ENCODE measurements at places on chromosomes 1 and 21.

- no peak for DNase-seq
These were observed 24.7 kb upstream of the RAB3GAP2 start for GRCh38 chr1:220296981-220297380.

- DNase-seq: no peak
These were observed 2.9 kb upstream of the RHOU start for GRCh38 chr1:228732426-228732825.

GRCh38 chr1:30684881-30685795, 38.2 kb downstream of the MATN1 start:
- DNase-seq: peak; percentile 36

- no peak for DNase-seq
These were observed 3.8 kb downstream of the LRRC8B start for GRCh38 chr1:89528382-89528780.

DNA sequence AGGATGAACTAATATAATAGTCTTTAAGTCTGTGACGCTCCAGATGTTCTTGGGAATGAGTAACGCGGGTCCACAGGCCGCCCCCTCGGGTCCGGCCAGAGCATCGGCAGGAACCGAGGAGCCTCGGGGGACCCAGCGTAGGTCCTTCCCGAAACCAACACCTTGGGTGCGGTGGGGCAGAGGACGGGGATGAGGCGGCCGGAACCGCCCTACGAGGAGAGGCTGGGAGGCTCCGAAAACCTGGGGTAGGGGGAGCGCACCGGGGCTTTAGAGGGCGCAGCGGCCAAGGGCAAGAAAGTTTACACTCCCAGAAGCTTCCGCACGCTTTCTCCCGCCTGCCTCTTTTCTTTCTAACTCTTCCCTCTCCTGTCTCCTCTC, 7.1 kb downstream of the DMRTA2 start:
- DNase-seq: peak; percentile 3

DNA sequence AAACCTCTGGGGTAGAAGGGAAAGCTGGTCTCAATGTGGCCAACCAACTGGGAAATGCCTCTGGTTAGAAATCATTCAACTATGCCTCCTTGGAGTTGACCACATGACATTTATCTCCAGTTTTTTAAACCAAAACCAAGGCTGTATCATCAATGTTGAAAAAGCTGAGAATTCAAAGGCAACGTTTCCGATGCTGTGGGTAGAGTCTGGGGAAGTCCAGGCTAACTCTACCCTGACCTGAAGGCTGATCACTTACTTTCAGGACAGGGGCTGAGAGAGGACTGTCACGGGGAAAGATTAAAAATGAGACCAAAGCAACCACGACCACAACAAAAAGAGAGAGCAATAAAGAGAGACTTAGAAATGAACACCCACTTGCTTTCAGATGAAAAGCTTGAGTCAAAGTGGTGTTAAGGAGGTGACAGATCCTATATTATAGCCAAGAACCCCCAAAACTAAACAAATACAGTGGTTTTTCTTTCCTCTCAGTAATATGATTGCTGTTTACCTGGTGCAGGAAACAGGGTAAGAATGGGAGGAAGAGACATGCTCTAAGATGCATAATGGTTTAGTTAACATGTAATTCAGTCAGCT, 90.8 kb upstream of the TNFSF4 start:
- peak; percentile 68 for DNase-seq

GRCh38 chr1:118944133-118944532, 44.0 kb downstream of the TBX15 start:
- DNase-seq: no peak

DNA sequence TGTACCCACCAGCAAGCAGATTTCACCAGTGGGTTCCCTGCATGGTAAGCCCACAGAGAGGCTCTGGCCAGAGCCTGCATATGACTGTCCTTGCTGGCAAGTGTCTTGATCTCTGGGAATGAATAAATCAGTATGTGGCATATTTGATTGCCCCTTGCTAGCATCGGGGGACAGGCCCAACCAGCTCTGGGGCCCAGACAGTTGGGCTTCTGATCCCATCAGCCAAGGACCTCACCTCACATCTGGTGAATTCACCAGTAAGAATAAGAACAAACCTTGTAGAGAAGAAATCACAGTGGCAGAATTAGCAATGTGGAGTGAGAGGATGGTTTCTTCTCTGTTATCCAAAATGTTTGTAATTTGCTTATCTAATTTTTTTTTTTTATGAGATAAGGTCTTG, 15.9 kb downstream of the SLC1A7 start:
- no peak for DNase-seq

DNA sequence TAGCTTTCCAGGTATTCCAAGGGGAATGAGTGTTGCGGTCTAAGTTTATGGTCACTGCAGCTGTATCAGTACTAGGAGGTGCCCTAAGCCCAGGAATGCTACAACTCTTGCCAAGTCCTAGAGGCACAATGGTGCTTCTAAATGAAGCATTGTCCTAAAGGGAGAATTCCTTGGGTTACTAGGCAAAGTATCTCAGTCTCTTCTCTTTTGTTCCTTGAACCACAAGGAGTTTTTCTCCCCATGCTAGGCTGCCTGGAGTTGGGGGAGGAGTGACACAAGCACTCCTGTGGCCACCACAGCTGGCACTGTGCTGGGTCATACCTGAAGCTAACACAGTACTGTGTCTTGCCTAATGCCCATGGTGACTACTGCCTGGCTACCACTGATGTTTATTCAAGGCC, 50.7 kb downstream of the KMO start:
- DNase-seq: no peak

DNA sequence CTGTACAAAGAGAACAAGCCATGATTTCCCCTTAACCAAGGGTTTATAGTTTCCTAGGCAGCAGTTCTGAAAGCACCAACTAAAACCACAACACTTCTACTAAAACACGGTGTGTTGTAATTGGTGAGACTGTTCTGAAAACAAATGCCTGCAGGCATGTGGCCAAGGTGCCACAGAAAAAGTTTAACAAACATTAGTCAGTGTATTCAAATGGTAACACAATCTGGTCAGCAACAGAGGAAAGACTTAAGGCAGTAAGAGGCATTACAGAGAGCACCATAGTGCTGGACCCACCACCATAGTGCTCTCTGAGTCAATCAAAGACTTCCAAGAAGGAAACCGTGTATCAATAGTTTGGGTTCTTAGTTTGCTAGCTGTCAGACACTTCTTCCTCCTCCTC, 16.7 kb downstream of the SNIP1 start:
- no peak for DNase-seq

- no peak for DNase-seq
These were observed 136.9 kb upstream of the SPATA6 start for GRCh38 chr1:48608882-48609281.

- DNase-seq: no peak
These were observed 83.1 kb downstream of the CAPZB start for GRCh38 chr1:19402031-19402813.

- DNase-seq: no peak
These were observed 3.8 kb upstream of the FAM20B start for GRCh38 chr1:179021873-179022272.

DNA sequence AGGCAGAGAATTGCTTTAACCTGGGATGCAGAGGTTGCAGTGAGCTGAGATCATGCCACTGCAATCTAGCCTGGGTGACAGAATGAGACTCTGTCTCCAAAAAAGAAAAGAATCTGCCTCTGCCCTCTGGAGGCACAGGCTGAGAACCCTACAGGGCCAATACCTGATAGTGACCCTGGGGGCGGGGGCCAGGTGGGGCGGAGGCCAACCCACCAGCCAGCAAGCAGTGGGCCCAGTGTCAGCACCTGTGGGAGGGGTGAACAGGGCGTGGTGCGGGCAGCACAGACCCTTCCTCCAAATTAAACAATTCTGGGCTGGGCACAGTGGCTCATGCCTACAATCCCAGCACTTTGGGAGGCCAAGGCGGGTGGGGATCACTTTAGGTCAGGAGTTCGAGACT, 19.0 kb upstream of the PLEKHG5 start:
- no peak for DNase-seq

GRCh38 chr1:208499601-208500000, 255.4 kb upstream of the PLXNA2 start:
- DNase-seq: no peak

- DNase-seq: peak; percentile 16
These were observed 71.2 kb downstream of the KCNJ15 start for GRCh38 chr21:38327984-38328383.

GRCh38 chr1:91851130-91852010, 34.6 kb downstream of the TGFBR3 start:
- no peak for DNase-seq

GRCh38 chr21:42737951-42738590, 84.7 kb downstream of the PDE9A start:
- DNase-seq: no peak

- DNase-seq: no peak
These were observed 96.8 kb upstream of the PALMD start for GRCh38 chr1:99548943-99549605.

GRCh38 chr1:217138799-217139466, 415.7 kb upstream of the ESRRG start:
- no peak for DNase-seq

- peak; percentile 77 for DNase-seq
These were observed 9.2 kb upstream of the KCNQ4 start for GRCh38 chr1:40774266-40774998.

DNA sequence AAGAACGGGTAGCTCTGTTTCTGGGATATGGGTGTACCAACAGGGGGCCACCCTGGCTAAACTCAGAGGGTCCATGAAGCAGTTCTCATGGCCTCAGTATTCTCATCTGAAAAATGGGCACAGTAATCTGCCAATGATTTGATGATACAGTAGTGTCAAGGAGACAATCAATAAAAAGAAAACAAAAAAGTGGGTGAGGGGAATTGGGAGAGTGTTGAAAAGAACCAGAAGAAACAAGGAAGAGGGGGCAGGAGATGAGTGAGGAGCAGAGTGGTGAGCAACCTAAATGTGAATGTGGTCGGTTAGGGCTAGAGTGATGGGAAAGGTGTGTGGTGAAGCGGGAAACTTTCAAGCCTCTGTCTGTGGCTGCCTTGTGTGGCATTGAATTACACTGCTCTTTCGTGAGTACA, 2.0 kb downstream of the SLAMF7 start:
- DNase-seq: no peak

DNA sequence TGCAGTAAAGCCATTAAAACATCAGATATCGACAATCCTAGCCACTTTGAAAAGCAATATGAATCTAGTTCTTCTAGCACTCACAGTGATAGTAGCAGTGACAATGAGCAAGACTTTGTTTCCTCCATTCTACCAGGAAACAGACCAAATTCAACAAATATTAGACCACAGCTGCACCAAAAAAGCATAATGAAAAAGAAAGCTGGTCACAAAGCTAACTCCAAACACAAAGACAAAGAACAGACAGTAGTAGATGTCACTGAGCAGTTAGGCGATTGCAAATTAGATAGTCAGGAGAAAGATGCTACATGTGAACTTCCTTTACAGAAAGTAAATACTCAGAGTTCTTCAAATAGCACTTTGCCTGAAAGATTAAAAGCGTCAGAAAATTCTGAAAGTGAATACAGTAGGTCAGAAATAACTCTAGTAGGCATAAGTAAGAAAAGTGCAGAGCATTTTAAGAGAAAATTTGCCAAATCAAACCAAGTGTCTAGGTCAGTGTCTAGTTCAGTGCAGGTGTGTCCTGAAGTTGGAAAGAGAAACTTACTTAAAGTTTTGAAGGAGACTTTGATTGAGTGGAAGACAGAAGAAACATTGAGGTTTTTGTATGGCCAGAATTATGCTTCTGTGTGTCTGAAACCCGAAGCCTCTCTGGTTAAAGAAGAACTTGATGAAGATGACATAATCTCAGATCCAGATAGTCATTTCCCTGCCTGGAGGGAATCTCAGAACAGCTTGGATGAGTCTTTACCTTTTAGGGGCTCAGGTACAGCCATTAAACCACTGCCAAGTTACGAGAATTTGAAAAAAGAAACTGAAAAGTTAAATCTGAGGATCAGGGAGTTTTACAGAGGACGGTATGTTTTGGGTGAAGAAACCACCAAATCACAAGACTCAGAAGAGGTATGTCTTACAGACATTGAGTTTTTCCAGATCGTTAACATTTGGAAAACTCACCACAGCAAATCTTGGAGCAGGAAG, 24.9 kb downstream of the RPAP2 start:
- DNase-seq: no peak

GRCh38 chr1:230248016-230248888, 177.9 kb downstream of the PGBD5 start:
- DNase-seq: no peak

GRCh38 chr1:101394041-101394440, 157.2 kb downstream of the S1PR1 start:
- DNase-seq: no peak

GRCh38 chr1:56329970-56330369, 249.4 kb downstream of the PLPP3 start:
- DNase-seq: no peak

GRCh38 chr1:171220581-171221054, 27.7 kb upstream of the FMO1 start:
- no peak for DNase-seq

- DNase-seq: no peak
These were observed 11.7 kb downstream of the GFI1 start for GRCh38 chr1:92475029-92475428.

GRCh38 chr1:79287982-79288381, 281.5 kb upstream of the ADGRL4 start:
- no peak for DNase-seq

DNA sequence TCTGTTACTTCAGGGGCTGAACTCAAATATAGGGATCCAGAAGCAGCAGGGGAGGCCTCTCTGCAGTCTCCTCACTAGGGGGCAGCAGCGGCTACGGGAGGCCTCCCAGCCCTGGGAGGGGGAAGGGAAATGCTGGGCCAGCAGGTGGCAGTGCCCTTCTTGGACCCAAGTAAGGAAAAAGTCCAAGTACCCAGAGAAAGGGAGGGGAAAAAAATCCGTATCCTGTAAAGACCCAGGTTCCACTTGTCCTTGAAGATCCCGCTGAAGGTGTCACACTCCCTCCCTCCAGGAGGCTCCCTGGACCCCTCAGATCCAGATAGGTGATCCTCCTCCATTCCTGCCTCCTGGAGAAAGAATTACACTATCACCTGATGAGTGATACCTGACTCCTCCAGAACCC, 14.1 kb upstream of the NUAK2 start:
- peak; percentile 88 for DNase-seq

GRCh38 chr1:206885341-206886060, 11.7 kb upstream of the IL24 start:
- DNase-seq: no peak

- no peak for DNase-seq
These were observed 8.8 kb upstream of the NT5C1A start for GRCh38 chr1:39680751-39681150.

- no peak for DNase-seq
These were observed 62.8 kb upstream of the DPH5 start for GRCh38 chr1:101088431-101088830.

GRCh38 chr1:30285501-30285932, 437.9 kb downstream of the MATN1 start:
- no peak for DNase-seq

DNA sequence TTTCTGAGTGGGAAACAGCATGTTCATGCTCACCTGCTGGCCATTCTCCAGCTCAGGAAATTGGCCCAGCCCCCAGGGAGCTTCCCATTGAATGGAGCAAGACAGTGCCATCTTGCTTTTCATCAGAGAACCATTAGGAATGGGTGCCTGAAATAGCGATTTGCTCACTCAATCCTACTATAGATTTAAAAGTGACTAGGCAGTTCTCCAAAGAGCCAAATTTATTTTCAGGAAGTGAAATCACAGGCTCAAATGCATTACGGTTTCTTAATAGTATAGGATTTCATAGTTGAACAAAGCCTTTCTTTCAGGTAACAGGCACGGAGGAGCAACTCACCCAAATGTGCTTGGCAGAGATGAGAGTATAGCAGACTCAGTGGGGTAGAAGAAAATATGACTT, 272.1 kb downstream of the GRIK1 start:
- DNase-seq: no peak

- DNase-seq: no peak
These were observed 28.8 kb upstream of the SYDE2 start for GRCh38 chr1:85229574-85230097.

Data from stimulated activated CD4-positive, alpha-beta T cell treated with anti-CD3 and anti-CD28 coated beads, Interleukin-15, amount 100 ng/mL, for 24 hours (primary cell).